Stimulated activated CD8-positive, alpha-beta memory T cell treated with anti-CD3 and anti-CD28 coated beads, Interleukin-7, amount 100 ng/mL, for 1 hour (primary cell): ENCODE measurements at places on chromosomes 5 and 9.

DNA sequence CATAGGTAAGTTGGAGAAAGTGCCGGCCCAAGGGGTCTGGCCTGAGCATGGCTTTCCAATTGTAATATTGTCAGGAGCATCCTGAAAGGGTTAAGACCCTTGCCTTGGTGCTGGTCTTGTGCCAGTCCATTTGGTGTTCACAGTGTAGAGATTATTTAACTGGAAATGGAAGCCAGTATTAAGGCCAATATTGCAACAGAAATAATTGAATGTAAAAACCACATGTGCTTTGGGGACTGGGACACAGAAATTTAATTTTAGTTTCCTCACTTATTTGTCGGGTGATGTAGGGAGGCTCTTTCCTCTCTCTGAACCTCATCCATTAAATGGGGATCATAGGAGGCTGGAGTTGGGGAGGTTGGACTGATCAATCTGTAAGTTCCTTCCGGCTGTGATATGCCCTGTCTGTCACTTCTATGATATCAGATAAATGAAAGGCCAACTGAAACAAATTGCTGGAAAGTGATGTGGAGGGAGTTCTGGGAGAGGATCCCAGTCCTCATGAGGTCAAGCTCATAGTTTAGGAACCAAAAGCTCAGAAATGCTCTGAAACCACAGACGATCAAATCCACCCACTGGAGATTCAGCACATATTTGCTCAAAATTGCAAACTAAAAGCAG is 54.8 kb upstream of the COL15A1 start:
- no peak for DNase-seq

DNA sequence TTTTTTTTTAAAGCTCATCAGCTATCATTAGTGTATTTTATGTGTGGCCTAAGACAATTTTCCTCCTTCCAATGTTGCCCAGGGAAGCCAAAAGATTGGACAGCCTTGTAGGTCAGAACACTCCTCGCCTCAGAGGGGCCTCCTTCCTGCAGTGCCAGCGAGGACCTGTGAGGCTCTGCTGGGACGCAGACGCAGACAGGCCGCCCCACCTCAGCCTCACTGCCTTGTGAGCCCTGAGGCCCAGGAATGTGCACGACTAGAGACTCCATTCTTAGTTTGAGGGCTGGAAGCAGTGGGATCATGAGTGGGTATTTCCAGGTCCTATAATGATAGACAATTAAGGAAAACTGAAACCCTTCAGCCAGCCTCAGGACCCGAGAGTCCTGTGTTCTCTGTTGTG is 85.4 kb downstream of the PJA2 start:
- DNase-seq = no peak

DNA sequence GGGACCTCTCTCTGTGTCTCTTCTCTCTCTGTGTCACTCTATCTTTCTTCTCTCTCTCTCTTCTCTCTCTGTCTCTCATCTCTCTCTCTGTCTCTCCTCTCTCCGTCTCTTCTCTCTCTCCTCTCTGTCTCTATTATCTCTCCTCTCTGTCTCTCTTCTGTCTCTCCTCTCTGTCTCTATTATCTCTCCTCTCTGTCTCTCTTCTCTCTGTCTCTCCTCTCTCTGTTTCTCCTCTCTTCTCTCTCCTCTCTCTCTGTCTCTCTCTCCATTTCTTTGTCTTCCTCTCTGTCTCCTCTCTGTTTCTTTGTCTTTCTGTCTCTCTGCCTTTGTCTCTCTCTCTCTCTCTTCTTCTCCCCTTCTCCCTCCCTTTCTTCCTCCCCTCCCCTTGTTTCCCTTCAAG is 3.2 kb upstream of the OLFM1 start:
- DNase-seq = no peak

DNA sequence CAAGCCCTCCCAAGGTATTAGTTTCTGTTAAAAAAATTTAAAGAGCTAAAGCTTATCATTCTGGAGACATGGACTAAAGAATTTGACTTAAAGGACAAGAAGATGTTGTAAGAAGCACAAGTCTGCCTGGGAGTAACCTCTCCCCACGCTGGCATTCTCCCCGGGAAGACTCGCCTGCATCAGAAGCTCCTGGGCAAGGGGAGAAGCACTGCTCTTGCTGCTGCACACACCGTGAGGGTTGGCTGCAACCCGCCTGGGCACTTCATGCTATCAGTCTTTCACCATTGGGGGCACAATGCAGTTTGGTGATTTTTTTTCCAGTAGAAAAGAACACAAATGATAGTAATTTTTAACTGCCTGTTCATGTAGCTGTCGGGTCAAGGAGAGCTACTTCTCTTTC is 192.5 kb upstream of the PANK3 start:
- no peak for DNase-seq

DNA sequence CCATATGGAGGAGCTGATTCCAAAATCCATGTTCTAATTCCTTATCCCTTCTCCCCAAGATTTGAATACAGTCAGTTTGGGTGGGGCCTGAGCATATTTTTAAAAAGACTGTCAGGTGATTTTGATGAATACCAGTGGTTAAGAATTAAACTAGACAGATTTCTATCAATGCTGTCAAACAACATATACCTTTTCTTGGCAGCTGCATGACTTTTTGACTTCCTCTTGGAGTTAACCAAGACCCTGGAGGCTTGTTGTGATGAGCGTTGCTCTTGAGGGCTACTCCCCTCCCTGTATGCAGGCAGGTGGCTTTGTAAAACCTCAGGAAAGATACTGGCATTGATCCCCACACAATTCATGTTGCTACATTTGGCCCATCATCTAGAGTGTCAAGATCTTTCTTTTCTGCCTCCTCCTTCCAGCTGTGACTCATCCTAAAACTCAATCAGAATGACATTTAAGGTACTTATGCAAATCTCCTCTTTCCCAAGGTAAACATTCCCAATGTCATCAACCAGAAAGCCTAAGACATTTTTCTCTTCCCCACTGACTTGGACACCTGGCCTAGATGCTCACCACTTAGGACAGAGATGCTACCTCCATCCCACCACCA is 61.7 kb downstream of the PPP2R2B start:
- no peak for DNase-seq

- no peak for DNase-seq
Measured at GRCh38 chr5:154220625-154221024, 30.1 kb downstream of the GALNT10 start.

DNA sequence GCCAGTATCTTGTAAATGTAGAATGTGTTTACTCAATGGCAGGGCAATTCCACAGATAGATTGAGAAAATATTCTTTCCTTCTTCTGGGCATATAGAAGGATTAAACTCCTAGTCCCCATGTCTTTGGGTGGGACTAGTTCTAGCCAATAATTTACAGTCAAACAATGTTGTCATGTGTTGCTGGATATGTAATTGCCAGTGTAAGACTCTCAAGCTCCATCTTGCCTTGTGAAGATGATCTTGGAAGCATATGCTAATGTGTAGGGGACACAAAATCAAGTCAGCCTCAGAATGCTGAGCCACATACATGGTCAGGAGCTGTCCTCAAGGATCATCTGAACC is 386.9 kb downstream of the CETN3 start:
- DNase-seq = no peak

DNA sequence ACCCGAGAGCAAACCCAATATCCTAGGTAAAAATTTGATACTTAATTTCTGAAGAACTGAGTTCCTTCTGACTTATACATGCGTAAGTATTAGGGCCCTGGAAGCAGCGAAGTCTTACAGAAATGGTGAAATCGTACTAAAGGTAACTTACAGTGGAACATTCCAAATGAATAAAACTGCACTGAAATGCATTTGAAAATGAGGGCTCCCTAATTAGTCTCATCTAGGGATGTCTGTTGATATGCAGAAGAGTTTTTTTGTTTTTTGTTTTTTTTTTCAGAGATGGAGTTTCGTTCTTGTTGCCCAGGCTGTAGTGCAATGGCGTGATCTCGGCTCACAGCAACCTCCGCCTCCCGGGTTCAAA is 10.4 kb upstream of the NANS start:
- no peak for DNase-seq

DNA sequence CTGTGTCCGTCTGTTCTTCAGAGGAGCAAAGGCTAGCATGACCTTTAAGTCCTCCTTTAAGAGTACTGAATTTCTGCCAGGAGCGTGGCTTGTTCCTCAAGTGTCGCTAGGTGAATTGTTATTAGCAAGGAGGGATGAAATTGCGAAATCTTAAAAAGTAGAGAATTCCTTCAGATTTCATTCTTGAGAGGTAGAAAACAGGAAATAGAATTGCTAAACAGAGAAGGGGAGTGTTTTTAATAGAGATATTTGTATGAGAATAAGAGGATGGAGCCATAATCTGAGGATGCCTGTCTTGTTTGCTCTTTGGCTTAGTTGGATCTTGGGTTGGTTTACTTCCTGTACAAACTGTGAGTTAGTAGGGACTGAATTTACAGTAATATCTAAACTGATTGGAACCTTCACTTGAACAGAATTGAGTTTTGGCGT is 39.2 kb downstream of the EXOSC2 start:
- DNase-seq = no peak

GRCh38 chr9:104339692-104340091 is 164.4 kb upstream of the OR13F1 start:
- no peak for DNase-seq

DNA sequence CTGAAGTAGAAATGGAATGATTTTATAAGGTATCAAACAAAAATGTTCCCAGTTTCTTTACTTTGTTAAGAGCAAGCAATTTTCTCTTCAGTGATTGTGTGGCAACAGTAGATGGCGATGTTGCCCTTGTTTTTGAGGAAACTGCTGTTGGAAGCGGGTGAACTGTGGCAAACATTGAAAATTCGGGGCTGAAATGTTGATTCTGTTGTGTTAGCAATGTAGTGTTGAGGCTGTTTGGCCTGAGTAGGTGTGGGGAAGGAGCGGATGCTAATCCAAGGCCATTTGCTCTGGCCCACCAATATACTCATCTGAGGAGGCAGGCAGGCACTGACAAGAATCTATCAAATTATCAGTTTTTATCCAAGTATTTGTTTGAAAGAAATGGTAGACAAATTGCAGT is 129.8 kb downstream of the SLC12A2 start:
- no peak for DNase-seq

- no peak for DNase-seq
Measured at GRCh38 chr9:110688329-110688728, 19.7 kb downstream of the MUSK start.
